ENCODE measurements at places on chromosomes 13 and 19.

- DNase-seq, result no peak
Observed at GRCh38 chr13:59012731-59013130, 1151.0 kb downstream of the DIAPH3 start.

GRCh38 chr13:42728507-42729180, 52.7 kb upstream of the FAM216B start:
- DNase-seq, result no peak

- no peak for DNase-seq
Observed at GRCh38 chr13:60411983-60412382, 15.0 kb downstream of the TDRD3 start.

DNA sequence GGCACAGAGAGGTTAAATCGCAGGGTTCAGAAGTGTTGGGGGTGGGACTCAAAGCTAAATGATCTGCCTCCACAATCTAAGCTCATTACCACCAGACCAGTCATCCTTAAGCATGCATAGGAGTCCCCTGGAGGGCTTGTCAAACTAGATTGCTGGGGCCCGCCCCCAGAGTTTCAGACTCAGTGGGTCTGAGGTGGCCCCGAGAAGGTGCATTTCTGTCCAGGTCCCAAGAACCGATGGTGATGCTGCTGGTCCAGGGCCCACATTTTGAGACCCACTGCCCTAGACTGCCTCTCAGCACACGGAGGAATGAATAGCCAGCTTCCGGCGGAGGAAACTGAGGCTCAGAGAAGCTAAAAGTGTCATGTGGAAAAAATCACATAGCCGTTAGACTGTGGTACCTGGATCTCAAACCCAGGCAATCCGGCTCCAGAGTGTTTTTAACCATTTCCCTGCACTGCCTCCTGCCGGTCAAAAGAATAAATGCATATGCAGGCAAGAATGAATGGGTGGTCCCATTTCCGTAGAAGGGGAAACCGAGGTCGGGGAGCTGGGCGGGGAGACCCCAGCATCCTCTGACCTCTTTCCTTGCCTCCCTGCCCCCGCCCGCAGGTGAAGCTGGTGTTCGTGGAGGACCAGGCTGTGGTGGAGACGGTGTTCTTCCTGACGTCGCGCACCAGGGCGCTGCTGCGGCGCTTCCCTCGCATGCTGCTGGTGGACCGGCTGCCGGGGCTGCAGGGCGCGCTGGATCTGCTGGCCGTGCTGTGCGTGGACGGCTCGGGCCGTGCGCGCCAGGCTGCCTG, 23.8 kb downstream of the ZSWIM9 start:
- DNase-seq, result no peak

DNA sequence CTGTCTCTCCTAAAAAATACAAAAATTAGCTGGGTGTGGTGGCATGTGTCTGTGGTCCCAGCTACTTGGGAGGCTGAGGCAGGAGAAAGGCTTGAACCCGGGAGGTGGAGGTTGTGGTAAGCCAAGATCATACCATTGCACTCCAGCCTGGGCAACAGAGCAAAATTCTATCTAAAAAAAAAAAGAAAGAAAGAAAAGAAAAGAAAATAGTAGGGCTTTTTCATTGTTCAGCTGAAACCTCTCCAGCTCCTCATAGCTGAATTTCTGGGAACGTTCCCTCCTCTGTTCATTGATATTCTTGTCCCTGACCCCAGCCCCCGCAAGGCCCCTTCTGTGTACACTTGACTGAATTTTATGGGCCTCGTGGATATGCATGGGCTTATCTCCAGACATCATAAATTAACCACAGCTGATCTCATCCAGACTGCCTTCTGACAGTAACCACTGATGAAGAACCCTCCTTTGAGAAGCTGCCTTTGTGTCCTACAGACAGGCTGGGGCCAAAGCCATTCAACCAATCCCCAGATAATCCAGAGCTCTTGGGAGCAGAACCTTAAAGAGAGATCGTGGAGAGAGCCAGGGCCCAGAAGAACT, at the start of gene ELSPBP1:
Gene ELSPBP1, plus strand, starts transcription at position 424 of the 594 bp plus-strand sequence. CDS start 14,036 bp downstream, outside the sequence.
- peak; percentile 91 for DNase-seq

Data from kidney (tissue), 22 donors.